ENCODE measurements at places on chromosomes 13 and 19.

GRCh38 chr13:50404116-50404515 is 388.9 kb downstream of the KCNRG start:
- no peak for DNase-seq

GRCh38 chr19:43778651-43779050 is 2.1 kb downstream of the KCNN4 start:
- peak; percentile 68 for DNase-seq

DNA sequence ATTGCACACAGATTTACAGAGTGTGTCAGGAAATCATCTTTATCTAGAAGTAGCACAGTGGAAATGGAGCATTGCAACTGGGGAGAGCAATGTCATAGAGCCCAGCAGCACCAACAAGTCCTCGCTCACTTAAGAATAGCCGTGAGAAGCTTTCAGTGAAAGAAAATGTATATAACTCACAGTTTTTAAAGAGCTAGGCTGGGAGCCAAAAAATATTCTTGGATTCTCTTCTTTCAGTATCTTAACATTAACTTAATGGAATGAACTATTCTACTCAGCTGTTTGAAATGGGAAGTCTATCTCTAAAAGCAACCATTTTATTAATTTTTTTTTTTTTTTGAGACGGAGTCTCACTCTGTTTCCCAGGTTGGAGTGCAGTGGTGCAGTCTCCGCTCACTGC is 329.6 kb downstream of the COG6 start:
- DNase-seq, result no peak

- DNase-seq, result peak; percentile 41
These were observed 16.1 kb downstream of the LGALS16 start for GRCh38 chr19:39671739-39672363.

- peak; percentile 73 for DNase-seq
These were observed 307 bp downstream of the JOSD2 start for GRCh38 chr19:50510700-50511068.

DNA sequence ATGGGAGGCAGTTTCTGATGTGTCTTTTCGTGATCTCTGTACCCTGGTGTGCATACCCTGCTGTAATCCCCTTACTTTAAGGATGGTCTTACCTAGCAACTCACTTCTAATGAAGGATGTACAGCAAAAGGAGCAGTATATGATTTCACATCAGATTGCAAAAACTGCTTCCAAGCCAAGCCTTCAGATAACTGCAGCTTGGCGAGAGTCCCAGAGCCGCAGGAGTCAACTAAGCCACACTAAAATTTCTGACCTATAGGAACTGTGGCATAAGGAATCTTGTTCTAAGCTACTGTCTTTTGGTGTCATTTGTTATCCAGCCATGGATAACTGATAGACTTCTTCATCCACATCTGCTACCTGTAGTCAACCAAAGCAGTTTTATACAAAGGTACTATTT is 496.7 kb downstream of the GPC6 start:
- DNase-seq, result no peak

DNA sequence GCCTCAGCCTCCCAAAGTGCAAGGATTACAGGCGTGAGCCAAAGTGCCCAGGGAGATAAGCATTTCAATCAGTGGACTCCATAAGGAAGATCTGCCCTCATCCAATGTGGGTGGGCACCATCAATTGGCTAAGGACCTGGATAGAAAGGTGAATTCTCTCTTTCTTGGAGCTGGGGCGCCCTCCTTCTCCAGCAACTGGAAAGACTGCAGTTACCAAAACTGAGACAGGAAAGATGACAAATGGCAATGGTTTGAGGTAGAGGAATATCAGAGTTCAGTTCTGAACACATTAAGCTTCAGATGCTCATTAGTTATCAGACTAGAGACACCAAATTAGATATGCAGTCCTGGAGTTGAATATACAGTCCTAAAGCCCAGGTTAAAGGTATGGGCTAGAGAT is 10.5 kb upstream of the ELF1 start:
- no peak for DNase-seq

DNA sequence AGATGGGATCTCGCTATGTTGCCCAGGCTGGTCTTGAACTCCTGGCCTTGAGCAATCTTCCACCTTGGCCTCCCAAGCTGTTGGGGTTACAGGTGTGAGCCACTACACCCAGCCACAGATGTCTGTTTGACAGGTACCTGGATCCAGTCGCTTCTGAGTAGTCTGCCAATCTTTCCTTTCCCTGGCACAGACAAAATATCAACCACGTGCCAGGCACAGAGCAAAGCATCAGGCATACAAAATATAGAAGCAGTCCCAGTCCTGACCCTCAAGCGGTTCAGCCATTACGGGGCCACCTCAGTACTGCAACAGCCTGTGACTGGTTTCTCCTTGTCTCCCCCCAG is 3.8 kb downstream of the ELAVL1 start:
- no peak for DNase-seq

- DNase-seq, result no peak
These were observed 10.2 kb upstream of the TNFSF14 start for GRCh38 chr19:6680141-6680540.

- DNase-seq, result peak; percentile 85
These were observed at the start of gene ZNF320 for GRCh38 chr19:52897138-52897935. Gene ZNF320 (minus strand): TSS chr19:52897635. CDS start chr19:52890255, 7,380 bp downstream.

DNA sequence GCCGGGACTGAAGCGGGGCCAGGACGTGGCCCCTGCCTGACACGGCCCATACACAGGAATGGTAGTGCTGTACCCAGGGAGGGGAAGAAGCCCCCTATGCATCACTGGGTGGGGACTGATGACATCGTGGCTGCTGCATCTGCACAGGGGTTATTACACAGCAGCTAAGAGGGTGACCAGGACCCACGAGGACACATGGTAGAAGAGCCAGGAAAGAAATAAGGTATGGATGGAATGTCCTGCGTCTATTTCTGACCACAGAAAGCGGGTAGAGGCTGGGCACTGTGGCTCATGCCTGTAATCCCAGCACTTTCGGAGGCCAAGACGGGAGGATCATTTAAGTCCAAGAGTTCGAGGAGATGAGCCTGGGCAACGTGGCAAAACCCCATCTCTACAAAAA is 24.1 kb downstream of the DCAF15 start:
- DNase-seq, result no peak

DNA sequence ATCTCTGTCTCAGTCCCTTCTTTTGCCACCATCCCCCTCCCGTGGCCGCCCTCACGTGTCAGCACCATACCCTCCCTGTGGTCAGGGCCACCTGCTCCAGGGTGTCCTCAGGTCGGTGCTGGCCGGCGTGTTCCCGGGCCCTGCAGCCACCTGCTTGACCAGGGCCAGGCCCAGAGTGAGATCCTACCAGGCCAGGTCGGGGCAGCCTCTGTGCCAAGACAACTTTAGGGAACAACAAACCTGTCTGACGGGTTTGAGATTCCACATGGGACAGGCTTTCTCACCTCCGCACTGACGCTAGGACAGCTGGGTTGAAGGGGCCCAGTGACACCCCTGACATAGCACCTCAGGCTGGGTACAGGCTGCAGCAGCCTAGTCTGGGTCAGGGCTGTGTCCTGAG is 7.5 kb upstream of the SBNO2 start:
- DNase-seq, result no peak

- no peak for DNase-seq
These were observed 138.5 kb downstream of the RBM26 start for GRCh38 chr13:79267560-79267959.

DNA sequence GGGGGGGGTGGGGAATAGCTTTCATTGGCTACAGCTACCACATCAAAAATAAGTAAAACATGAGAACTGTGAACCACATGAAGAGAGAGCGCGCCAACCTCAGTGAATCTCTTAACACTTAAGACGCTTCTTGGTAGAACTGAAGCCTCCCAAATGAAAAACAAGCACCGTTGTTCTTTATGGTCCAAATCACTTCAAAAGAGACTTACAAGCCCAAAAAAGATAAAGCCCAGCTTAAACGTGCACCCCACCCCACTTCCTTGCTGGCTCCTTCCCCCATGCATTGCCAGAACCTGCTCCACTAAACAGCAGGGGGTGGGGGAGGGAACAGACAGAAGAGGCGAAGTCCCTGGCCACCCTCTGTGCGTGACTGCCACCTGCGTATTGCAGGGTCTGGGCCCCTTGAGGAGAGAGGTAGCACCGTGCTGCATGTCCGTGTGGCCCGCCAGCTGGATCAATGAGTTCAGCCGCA is 479.1 kb downstream of the FOXO1 start:
- DNase-seq, result no peak

Data from NCI-H1092 (cell line).